Stimulated activated CD8-positive, alpha-beta memory T cell treated with anti-CD3 and anti-CD28 coated beads, Interleukin-7, amount 100 ng/mL, for 24 hours (primary cell): ENCODE measurements at places on chromosomes 6 and 20.

- no peak for DNase-seq
These were observed 4.8 kb downstream of the SOX18 start for GRCh38 chr20:64044484-64045247.

DNA sequence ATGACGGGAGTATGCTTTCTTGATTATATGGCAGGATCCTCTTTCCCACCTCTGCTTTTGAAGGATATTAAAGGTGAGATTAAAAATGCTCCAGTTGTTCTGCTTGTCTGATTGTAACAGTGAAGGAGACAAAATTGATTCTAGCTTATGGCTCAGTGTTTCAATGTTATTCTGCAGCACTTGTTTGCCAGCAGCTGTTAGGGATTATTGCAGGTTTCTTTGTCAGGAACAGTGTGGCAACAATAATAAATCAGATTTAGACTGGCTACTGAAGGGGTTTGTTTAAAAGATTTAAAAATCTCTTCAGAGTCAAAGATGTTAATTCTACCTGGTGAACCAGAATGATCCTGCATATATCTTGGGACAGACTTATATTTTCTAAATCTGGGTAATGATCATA is 126.9 kb downstream of the LAMA2 start:
- DNase-seq = no peak

- no peak for DNase-seq
These were observed 50.3 kb downstream of the NPEPL1 start for GRCh38 chr20:58742668-58743566.

DNA sequence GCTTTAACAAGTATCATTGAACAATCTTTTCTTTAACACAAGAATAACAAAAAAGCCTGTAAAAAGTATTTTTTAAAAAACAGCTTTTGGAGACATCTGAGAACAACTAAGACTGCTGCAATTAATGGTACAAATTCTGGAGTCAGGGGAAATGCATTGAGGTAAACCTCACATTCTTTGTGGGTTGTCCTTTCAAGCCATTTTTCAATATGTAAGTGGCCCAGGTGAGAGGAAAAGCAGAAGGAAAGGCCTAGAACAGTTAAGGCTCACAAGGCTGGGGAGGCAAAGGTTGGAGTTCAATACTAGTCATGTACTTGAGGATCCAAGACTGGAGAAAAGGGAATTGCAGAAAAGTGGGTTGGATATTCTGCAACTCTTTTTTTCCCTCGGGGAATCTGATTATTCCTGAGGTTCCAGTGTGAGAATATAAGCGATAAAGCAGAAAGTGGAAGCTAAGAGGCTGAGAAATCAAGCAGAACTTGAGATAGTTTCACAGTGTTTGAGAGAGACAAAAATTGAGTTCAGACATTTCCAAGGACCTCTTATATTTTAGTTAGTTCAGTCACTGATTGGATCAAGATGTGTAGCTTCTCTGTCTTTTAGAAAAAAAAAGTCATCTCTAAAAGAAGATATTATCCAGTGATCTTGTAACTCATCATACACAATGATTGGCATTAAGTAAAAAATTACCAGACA is 25.0 kb upstream of the TXLNB start:
- DNase-seq = no peak

DNA sequence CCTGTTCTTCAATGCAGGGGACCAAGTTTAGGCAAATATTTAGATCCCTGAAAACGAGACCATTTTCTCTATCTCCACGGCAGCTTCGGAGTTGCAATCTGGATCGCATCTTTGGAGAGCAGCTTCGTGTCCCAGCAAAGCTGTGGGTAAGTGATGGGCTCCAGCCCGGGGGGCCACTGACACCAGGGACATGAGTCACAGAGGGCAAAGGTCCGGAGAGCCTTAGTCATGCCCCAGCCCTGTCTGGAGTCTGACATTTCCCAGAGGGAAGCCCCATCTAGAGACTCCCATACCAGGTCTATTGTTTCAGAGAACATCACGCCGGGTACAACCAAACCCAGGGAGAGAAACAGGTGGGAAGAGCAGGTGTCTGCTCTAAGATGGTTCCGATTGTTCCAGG is 95.9 kb downstream of the NFATC2 start:
- no peak for DNase-seq

DNA sequence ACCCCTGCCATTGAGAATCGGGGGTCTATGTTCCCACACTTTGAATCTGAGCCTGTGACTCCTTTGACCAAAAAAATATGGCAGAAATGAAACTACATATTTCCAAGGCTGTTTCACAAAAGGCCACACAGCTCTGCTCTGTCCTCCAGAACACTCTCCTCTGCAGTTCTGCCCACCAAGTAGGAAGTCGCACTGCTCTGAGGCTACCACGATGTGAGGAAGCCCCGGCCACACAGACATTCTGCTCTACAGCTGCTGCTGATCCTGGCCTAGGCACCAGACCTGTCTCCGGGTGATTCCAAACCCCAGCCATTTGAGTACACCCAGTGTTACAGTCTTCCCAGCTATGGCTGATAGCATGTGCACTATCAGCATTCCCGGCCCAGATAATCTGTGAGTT is 85.1 kb downstream of the LYRM4 start:
- no peak for DNase-seq
